IPS DF 6.9 (cell line): ENCODE measurements at places on chromosomes 12 and 14.

DNA sequence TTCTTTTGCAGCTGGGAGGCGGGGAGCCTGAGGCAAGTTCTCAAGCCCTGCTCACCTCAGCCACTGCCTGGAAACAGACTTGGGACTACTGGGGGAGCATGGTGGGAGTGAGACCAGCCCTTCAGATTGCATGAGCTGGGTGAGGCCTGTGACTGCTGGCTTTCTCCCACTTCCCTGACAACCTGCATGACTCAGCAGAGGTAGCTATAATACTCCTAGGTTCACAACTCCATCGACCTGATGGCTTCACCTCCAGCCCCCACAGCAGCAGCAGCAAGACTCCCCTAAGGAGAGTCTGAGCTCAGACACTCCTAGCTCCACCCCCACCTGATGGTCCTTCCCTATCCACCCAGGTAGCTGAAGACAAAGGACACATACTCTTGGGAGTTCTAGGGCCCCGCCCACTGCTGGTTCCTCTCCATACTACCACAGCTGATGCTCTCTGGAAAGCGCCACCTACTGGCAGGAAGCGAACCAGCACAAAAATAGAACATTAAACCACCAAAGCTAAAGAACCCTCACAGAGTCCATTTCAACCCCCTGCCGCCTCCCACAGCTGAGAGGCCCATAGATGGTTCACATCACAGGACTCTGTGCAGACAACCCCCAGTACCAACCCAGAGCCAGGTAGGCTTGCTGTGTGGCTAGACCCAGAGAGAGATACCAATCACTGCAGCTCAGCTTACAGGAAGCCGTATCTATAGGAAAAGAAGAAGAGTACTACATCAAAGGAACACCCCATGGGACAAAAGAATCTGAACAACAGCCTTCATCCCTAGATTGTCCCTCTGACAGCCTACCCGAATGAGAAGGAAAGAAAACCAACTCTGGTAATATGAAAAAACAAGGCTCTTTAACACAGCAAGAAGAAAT is 68.7 kb downstream of the RPAP3 start:
- DNase-seq: peak; percentile 74

DNA sequence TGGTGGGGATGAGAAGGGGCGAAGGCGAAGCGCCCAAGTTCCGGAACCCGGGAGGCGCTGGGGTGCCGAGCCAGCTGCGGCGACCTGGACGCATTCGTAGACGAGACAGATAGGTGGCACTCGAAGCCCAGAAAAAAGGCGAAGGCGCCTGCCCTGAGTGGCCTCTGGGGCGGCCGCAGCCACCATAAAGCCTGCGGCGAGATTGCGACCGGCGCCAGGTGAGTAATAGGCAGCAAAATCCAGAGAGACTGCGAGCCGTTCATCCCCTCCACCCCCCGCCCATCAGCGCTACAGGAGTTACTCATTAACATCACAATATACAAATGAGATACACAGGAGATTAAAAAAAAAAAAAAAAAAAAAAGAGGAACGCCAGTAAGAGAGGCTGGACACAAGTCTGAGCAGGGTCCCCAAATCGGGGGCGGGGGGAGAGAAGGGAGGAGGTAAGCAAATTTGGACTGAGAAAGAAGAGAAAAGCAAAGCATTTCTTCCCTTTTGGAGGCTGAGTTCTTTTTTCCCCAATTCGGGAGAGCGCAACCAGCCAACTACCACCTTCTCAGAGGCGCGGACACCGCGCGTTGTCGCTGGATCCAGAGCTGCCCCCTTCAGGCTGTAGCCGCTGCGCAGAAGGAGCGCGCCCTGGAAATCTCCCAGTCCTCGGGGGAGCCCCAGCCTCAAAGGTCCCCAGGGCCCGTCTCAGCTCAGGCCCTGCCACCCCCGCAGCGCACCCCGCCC is 15.7 kb downstream of the TBX3 start:
- DNase-seq: no peak

GRCh38 chr14:75167325-75167724 is 9.1 kb downstream of the TMED10 start:
- DNase-seq: no peak

DNA sequence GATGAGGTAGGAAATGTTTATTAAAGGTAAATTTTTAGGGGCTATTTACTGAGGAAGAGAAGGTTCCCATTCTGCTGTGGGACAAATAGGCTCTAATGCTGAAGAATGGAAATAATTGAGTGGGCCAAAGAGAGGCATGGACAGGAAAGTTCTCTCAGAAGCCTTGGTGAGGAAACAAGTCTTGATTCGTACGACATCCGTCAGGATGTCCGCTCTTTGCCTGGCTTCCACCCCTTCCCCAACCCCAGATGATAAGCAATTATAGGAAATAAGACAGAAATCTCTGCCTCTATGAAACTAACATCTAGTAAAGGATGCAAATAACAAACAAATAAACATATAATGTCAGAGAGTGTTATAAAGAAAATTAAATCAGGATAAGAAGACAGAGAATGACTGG is 91.7 kb upstream of the BCAT1 start:
- DNase-seq: no peak

DNA sequence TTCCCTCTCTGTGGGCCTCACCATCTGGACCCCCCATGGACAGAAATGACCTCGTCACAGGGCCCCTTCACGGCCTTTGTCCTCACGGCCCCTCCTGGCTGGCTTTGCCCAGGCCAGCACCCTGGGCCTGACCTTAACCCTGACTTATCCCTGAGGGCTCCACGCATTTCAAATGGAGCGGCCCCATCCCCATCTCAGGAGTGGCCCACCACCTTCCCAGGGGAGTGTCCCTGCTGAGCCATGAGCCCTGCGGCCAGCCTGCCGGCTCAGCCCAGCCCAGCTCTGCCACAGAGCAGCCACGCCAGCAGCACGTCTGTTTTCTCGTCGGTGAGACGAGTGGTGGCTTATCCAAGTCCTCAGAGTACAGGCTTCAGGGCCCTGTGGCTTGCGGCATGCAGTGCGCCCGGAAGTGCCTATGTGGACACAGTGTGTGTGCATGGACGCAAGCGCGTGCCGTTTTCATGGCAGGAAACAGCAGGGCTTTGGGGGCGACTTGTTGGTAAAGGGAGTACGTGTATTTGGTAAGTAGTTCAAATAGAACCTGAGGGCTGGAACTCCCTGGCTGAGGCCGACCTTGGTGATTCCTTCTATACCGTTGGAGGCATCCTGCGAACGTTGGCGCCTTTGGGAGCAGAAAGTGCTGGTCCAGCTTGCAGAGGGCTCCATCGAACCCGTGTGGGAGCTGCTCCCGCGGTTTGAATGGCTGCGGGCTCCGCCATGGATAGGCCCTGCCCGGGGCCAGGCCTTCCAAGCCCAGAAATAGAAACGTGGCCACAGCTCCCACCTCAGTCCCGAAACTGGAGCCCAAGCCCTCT is 52.1 kb downstream of the LRCOL1 start:
- DNase-seq: no peak

- DNase-seq: no peak
Observed at GRCh38 chr12:32561931-32562341, 117.2 kb upstream of the DNM1L start.

- no peak for DNase-seq
Observed at GRCh38 chr12:107014055-107014454, 27.1 kb upstream of the MTERF2 start.

DNA sequence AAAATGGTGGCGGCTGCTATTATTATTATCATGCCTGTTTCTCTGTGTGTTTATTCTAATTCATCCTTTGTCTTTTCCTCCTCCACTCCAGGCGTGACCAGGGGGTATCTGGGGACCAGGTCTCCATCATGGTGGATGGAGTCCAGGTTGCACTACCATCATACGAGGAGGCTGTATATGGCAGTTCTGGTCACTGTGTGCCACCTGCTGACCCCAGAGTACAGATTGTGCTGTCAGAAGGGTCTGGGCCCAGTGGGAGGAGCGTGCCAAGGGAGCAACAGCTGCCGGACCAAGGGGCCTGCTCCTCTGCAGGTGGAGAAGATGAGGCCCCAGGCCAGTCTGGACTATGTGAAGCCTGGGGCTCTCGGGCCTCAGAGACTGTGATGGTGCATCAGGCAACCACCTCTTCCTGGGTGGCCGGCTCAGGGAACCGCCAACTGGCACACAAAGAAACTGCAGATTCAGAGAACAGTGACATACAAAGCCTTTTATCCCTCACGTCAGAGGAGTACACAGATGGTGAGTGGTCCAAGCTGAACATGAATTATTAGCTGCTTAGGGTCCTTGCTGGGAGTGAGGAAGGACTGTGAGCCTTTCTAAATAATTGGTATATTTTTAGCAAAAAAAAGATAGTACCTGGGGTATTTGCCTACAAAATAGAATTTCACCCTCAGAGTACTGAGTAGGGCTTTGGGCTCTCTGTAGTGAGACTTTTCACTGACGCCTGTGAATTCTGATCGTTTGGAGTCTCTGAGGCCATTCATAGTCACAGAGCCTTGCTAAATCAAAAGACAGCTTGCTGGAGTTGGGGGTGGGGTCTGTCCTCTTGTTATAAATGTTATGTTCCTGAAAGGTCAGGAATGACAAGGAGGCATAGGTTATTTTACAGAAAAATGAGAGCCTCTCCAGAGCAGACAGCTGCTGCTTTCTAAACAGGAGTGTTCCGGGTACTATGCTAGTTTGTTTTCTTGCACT is 58.1 kb upstream of the SRSF5 start:
- DNase-seq: no peak
